Stimulated activated CD8-positive, alpha-beta memory T cell treated with anti-CD3 and anti-CD28 coated beads, Interleukin-2, amount 100 ng/mL, for 1 hour (primary cell): ENCODE measurements at places on chromosomes 2 and 18.

- no peak for DNase-seq
Measured at GRCh38 chr18:8361941-8362471, 247.2 kb upstream of the RAB12 start.

DNA sequence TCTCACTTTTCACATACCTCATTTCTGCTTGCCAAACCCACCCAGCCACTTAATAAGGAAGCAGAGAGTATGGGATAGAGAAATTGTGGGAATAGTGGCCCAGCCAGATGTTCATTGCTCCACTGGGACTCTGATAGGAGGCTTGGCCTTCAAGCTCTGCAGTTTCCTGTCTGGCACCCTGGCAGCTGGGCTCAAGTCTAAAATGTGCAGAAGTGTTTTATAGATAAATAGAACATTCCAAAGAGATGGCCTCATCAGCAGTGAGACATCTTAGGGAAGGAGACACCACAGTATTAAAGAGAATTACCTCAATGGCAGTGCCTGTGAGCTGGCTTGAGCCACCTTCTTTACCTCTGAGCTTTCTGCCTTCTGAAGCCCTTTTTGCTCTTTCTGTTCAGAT lies 24.7 kb downstream of the COPS7B start:
- no peak for DNase-seq

- peak; percentile 42 for DNase-seq
Measured at GRCh38 chr2:45649858-45650811, 1.3 kb upstream of the PRKCE start.

- no peak for DNase-seq
Measured at GRCh38 chr2:115389024-115389423, 946.6 kb downstream of the DPP10 start.

- DNase-seq: no peak
Measured at GRCh38 chr2:69083235-69083748, 70.3 kb downstream of the ANTXR1 start.
